Stimulated activated CD8-positive, alpha-beta memory T cell treated with anti-CD3 and anti-CD28 coated beads, Interleukin-7, amount 100 ng/mL, for 4 hours (primary cell): ENCODE measurements at places on chromosomes 3 and 15.

GRCh38 chr15:65841121-65841930, 28.0 kb upstream of the RAB11A start:
- no peak for DNase-seq

- no peak for DNase-seq
These were observed 62.7 kb downstream of the UBP1 start for GRCh38 chr3:33377489-33377888.

- no peak for DNase-seq
These were observed 158.8 kb downstream of the RORA start for GRCh38 chr15:61070111-61070901.

- DNase-seq = no peak
These were observed 93.1 kb upstream of the KBTBD8 start for GRCh38 chr3:66904831-66905493.

GRCh38 chr15:73142802-73143762, 90.8 kb downstream of the NEO1 start:
- DNase-seq = no peak

DNA sequence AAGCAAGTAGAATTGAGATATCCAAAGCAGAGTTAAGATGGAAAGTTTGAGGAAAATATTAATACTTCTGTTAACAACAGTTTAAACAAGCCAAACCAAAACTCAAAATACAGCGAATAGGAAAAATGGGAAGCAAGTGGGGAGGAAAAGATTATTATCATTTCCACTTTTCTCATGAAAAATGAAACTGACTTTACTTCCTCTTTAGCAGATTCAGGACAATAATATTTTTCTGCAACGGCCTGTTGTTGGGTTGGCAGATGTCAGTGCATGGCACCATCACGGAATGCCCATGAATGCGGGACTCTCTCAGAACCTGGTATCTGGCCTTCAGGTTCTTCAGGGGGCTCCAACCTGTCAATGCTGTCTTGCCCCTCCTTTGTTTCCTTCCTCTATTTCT, 11.1 kb downstream of the ANKUB1 start:
- no peak for DNase-seq

GRCh38 chr3:147371771-147372340, 34.5 kb downstream of the ZIC4 start:
- DNase-seq = no peak

- DNase-seq = no peak
These were observed 28.1 kb downstream of the ITGB5 start for GRCh38 chr3:124859025-124859424.

- DNase-seq = no peak
These were observed 18.1 kb upstream of the KPNA4 start for GRCh38 chr3:160583451-160583850.

GRCh38 chr3:109225516-109225915, 89.0 kb downstream of the C3orf85 start:
- no peak for DNase-seq

- DNase-seq = no peak
These were observed 123.9 kb downstream of the FEZF2 start for GRCh38 chr3:62249484-62249776.

DNA sequence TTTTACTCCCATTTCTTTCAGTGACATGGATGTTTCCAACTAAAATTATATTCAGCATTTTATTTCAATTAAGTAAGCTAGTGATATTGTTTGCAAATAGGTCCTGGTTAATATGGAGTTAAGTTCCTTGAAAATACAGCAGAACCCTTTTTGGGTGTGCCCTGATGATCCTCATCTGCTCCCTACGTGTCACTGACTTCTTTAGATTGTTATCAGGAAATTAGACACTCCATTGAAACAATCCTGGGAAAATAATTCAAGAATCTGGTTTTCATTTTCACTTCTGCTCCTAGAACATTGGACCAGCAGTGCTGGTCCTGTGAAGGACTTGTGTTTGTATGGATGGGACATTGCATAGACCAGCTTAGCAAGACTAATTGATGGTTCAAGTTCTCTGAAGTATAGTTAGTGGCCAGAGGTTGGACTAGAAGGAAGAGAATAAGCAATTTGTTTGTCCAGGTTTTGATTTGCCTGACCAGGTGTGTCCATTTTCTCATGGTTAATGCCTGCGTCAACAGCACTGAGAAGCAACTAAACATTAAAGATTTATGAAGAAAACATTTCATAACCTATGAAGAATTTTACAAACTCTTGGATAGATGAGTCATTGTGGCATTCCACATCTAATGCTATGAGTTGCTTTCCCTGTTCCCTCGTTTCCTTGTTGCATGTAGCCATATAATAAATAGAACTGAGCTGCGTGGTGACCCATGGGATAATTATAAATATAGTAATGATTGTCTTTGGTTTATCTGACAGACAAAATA, 95.8 kb downstream of the ZPLD1 start:
- no peak for DNase-seq
